Stromal cell of bone marrow (primary cell): ENCODE measurements at places on chromosomes 11 and 22.

- no peak for DNase-seq
These were observed 20.6 kb upstream of the DAGLA start for GRCh38 chr11:61659413-61660196.

DNA sequence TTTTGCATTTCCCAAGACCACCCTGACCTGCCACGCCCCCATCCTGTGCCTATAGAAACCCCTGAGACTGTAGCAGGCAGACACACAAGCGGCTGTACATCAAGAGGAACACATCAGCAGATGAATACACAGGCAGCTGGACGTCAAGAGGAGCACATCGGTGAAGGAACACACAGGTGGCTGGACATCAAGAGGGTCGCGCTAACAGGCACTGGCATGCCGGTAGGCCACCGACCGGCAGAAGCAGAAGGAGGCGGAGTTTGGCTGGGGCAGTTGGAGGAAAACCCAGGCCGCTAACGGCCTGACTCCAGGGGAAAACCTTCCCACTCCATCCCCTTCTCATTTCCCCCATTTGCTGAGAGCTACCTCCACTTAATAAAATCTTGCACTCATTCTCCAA is 5.4 kb upstream of the IPO7 start:
- no peak for DNase-seq

GRCh38 chr11:33248416-33248971 is 8.7 kb upstream of the HIPK3 start:
- peak; percentile 49 for DNase-seq

GRCh38 chr11:122796128-122796717 is 42.1 kb upstream of the CRTAM start:
- no peak for DNase-seq

GRCh38 chr11:93497596-93497995 is 45.6 kb downstream of the SMCO4 start:
- no peak for DNase-seq

DNA sequence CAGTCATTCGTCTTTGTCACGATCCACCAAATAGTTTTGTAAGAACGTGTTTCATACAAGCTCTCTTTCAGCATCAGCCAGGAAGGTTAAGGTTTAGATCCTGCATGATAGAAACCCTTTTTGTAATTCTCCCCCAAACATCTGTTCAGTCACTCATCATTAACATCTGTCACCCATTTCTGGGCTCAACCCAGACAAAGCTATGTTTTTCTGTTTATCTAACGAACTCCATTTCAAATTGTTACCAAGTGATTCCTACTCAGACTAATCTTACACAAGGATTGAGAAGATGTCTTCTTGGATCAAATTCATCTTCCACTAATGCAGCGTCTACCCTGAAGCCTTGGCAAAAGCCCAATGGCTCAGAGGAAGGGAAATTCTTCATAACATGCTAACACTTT is 58.8 kb downstream of the FZD4 start:
- DNase-seq, result peak; percentile 56

DNA sequence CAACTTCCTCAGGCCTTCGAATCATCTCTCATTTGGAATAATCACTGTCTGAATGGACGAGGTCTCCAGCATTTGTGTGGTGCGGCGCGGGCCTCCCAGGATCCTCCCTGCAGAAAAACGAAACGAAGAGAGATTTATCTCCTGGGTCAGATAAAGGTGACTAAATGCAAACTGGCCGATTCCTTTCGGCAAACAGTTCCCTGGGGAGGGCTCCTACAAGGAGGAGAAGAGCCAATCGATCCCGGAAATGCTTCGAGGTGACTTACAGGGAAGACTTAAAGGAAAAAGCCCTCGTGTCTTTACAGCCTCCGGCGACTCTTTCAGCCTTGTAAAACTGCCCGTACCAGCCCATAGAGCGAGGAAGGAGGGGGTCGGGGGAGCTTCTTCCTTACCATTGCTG is 126.5 kb downstream of the MIAT start:
- DNase-seq, result no peak

GRCh38 chr11:65873318-65874156 is 937 bp upstream of the EFEMP2 start:
- peak; percentile 84 for DNase-seq

- no peak for DNase-seq
These were observed 5.7 kb downstream of the NF2 start for GRCh38 chr22:29609139-29609538.

- DNase-seq, result no peak
These were observed 619.9 kb downstream of the TBC1D22A start for GRCh38 chr22:47382164-47382890.

GRCh38 chr11:131025421-131026125 is 109.3 kb upstream of the SNX19 start:
- DNase-seq, result no peak

- DNase-seq, result no peak
These were observed 45.4 kb upstream of the AMOTL1 start for GRCh38 chr11:94722735-94723134.

GRCh38 chr11:35302398-35302797 is 117.0 kb downstream of the SLC1A2 start:
- no peak for DNase-seq

DNA sequence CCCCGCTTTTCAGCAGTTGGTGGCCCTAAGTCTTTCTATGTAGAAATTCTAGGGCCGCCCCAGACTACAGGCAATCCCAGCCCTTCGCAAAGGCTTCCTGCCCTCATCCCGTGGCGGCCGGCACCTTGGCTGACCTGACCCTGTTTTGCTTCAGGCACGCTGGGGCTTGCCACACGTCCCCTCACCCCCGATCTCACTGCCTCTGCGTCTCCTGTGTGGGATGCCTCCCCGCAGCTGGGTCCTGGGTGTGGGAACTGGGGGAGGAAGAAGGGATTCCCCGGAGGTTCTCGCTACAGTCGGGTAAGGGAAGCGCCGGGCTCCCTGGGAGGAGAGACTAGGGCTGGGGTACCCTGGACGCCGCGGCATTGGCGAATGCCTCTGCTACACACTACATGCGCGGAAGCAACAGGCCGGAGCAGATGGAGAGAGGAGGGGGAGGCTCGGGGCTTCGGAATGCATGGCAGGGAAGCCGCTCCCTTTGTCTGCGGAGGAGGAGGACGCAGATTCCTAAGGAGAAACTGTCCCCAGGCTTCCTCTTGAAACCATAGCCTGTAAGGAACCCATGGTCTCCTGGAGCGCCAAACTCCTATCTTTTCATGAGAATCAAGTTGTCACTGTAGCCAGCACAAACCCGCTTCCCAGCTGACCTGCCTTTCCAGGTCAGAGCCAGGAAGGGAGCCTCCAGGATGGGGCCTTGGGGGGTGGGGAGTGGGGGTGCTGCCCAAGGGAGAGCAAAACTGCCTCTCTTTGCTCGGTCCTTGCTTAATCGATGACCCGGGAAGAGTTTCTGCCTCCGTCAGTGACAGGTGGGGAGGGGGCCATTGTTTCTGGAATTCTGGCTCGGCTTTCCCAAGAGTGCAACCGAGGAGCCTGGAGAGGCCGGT is 1.4 kb downstream of the DTX4 start:
- no peak for DNase-seq

DNA sequence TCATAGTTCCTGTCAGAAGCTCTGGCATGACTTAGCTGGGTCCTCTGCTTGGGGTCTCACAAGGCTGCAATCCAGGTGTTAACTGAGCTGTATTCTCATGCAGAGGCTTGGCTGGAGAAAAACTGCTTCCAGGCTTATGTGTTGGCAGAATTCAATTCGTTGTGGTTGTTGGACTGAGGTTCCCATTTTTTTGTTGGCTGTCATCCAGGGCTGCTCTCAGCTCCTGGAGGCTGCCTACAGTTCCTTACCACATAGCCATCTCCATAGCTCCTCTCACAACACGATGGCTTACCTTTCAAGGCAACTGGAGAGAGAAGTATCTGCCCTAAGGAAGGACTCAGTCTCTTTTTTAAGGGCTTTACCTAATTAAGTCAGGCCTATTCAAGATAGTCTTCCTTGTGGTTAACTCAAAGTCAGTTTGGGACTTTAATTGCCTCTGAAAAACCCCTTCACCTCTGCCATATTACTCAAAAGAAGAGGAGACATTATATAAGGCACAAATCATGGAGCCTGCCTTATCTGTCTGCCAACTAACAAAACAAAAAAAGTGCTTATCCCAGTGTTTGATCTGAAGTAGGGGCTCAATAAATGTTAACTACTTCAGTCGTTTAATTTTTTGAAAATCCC is 35.2 kb downstream of the OR2AG2 start:
- DNase-seq, result no peak

GRCh38 chr22:43948836-43949406 is 6.3 kb upstream of the SAMM50 start:
- DNase-seq, result no peak

DNA sequence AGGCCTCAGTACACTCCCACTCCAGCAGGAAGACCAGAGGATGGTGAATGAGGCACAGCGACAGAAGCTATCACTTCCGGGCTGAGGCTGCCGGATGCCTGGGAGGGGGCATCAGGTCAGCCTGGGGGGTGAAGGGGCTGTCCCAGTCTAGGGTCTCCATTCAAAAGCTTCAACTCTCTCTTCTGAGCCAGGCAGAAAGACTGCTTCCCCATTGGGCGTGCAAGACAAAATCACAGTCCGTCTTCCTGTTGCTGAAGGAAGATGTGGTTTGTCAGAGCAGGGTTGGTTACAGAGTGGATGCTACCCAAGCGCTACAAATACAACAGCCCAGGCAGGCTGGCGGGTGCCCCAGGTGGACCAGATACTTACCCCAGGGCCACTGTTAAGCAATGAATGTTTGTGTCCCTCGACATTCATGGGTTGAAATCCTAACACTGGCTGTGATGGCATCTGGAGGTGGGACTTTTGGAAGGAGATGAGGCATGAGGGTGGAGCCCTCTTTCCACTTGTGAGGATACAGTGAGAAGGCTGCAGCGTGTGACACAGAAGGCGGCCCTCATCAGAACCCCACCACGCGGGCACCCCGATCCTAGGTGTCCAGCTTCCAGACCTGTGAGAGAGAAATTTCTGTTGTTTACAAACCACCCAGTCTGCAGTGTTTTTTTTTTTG is 12.0 kb downstream of the UPK3A start:
- no peak for DNase-seq

DNA sequence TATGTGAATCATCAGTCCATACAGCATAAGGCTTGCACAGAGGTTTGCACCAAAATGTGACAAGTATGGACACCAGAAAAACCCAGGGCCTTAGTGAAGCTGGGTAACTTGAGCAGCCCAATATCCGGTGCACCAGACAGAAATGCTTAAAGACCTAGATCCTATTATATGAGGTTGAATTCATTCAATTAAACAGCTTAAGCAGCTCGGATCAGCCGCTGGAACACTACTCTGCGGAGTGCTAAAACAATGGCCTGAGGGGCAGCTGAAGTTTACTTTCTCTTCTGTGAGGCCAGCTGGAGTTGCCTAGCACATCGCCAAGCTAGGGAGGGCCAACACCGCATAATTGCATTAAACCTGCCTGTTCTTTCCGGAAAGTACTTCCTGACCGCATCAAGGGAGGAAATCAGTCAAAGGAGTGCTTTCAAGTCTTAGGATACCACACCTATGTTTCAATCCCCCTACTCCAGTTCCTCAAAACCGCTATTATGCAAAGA is 17.0 kb upstream of the FAM181B start:
- no peak for DNase-seq

- DNase-seq, result peak; percentile 53
These were observed 7.6 kb downstream of the ATXN10 start for GRCh38 chr22:45678961-45679912.

GRCh38 chr11:126312961-126313360 is 9.1 kb downstream of the DCPS start:
- DNase-seq, result no peak

DNA sequence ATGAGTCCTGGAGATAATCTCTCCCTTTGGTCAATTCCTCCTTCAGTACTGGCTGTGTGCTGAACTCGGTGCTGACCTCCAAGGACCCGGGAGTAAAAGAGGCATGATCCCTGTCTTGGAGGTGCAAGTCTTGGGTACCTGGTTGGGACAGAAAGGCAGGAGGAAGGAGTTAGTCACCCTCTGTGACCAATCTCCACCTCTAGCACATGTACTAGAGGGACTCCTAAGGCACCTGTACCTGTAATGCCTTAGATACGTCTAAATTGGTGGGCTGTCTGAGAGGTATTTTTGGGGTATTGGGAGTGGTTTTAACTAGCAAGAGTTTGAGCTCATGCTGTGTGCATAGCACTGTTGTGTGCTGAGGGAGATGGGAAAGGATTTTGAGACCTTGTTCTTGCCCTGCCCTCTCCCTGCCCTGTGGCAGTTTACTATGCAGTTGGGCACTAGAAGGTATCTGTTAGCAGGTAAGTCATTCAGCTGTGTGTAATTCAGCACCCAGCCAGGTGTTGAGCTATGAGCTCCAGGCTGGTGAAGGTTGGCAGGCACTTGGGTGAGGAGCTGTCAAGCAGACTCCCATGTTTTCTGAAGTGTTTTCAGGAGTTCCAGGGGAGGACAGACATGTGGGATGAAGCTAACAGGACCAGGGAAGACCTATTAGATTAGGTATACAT is 2.5 kb downstream of the PANX1 start:
- DNase-seq, result no peak

DNA sequence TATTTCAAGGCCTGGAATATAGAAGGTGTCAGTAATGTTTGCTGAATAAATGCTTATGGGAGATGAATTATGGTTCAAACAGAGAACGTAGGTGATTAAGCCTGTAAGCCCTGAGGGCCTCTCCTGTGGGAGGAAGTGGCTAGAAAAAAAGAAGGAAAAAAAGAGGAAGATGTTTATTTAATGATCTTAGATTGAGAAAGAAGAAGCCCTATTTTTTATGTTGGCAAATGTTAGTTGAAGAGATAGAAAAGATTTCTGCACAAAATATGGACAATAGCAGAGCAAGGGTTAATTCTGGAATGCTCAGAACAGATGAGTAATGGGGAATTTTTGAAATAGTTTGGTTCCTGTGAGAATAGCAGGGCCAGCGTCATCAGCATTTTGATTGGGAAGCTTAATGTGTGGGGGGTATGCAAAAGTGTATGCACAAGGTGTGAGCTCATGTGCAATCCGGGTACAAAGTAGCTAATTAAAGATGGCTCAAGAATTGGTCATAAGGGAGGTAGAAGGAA is 95.7 kb downstream of the TEAD1 start:
- DNase-seq, result peak; percentile 43

DNA sequence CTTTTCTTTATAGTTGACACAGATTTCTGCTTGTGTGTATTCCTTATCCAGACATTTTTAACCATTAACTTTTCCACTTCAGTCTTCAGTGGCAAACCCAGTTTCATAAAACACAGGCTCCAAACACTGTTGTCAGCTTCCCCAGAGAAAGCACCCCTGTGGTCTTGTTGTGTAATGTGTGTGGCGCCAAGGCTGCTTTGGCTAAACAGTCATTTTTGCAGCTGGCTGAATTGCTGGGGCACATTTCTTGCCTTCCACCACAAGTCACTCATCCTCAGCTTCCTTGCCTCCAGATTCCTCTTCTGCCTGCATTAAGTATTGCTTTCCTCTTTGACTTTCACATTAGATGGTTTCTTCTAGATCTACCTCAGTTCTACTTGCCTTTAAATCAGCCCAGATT is 40.5 kb downstream of the ARHGAP1 start:
- peak; percentile 65 for DNase-seq

DNA sequence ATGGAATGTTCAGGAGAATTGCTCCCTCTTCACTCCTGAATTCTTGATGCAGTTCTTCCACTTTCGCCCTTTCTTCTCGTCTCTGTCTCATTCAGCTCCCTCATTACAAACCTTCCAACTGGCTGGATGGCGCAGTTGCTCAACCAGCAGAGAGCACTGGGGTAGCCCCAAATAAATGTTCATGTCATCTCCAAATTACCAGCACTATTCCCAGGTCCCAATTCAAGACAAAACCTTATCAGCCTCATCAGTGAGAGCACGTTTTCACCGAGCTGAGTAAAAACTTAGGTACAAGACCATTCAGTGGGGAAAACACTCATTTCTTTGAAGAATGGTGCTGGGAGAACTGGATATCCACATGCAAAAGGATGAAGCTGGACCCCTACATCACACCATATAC is 120.0 kb downstream of the MED15 start:
- no peak for DNase-seq
